ENCODE measurements at places on chromosomes 6 and 20.

DNA sequence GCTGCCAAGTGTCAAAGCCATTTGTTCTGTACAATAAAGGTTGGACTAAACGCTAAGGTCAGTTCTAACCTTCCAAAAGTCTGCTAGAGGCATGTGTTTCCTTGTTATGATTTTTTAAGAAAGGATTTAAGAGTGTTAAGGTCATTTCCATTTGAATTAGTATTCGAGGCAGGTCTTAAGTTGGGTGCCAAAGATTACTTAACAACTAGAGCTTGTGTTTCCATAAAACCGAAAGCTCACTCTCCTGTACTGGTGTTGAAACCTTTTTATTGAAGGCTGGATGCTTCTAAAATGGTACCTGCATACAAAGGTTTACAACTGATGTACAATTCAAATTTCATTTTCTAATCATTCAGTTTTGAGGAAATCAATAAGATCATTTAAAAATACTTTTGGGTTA lies 82.4 kb downstream of the RNF144B start:
- DNase-seq, result no peak

- DNase-seq, result no peak
Observed at GRCh38 chr6:31031095-31031494, 20.8 kb downstream of the MUC22 start.

DNA sequence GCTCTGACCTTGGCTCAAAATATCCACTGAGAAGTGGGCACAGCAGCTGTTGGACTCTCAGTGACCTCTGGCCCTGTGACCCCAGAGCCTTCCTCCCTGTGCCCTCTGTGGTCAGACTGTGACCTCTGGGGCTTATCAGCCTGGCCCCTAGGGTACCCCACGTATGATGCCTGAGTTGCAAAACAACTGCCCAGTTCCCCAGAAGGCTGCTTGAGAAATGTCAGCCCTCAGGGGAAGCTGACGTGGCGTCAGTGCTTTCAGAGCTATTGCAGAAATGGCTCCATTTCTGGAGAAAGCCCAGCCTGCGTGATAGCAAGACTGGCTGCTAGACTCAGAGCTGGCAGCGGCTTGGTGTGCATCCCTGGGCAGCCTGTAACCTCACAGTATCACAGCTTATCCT lies 31.5 kb upstream of the TGM2 start:
- no peak for DNase-seq

DNA sequence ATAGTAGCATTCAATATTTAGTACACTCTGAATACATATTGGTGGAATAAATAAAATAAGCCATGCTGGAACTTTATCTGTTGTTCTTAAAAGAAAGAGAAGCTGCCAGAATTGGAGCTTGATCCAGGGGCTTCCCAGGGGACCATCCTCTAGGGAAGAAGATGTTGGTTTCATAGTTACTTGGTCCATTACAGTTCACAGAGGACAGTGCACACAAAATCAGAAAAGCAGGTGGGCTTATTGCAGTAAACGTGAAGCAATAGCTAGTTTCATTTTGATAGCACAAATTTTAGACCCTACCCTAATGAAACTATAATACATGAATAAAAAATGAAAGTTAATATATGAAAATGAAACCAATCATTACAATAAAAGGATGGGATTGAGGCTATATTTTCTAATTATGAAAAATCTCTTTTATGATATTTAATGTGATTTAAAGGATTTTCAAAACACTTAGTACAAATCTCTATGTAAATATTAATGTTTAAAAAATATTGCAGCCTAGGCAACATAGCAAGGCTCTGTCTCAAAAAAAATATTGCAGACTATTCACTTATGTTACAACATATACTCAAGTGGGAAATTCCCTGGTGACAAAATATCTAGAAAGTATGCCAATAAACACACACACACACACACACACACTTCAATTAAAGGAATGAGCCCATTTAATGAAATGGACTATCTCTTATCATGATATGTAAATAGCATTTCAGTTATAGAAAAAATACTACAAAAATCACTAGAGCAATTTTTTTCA lies 227.0 kb upstream of the MARCKS start:
- DNase-seq, result no peak

DNA sequence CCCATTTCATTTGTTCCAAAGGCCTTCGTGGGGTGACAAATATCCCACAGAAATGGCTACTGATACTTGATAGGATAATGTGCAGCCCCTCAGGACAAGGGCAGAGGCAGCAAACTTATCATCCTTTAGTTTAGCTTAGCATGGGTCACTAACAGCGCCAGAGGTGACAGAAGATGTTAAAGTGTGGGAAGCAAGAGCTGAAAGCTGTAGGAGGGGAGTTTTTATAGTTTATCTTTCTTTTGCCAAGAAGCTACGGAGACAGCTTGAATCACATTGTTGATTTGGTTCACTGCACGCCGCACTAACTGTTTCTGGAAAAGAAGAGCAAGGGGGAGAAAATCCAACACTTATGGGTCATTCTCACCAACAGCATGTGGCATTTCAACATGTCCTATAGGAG lies 773.9 kb upstream of the MMS22L start:
- no peak for DNase-seq

GRCh38 chr20:64107736-64108457 lies 532 bp upstream of the NPBWR2 start:
- DNase-seq, result no peak

DNA sequence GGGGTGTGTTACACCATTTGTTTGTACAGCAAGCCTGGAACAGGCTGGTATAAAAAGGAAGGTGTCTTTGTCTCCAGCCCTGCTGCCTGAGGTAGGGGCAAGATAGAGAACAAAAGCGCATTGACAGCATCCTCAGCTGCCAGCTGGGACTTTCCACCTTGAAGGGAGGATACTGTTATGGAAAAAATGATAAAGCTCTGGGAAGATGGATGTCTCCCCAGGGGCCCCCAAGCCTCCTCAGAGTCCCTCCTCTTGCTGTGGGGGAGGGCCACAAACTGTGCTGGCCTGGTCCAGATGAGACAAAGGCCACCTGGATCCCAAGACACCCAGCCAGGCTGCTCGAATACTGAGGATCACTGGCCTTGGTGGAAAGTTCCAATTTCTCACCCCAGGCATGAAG lies 13.0 kb downstream of the REM1 start:
- no peak for DNase-seq

DNA sequence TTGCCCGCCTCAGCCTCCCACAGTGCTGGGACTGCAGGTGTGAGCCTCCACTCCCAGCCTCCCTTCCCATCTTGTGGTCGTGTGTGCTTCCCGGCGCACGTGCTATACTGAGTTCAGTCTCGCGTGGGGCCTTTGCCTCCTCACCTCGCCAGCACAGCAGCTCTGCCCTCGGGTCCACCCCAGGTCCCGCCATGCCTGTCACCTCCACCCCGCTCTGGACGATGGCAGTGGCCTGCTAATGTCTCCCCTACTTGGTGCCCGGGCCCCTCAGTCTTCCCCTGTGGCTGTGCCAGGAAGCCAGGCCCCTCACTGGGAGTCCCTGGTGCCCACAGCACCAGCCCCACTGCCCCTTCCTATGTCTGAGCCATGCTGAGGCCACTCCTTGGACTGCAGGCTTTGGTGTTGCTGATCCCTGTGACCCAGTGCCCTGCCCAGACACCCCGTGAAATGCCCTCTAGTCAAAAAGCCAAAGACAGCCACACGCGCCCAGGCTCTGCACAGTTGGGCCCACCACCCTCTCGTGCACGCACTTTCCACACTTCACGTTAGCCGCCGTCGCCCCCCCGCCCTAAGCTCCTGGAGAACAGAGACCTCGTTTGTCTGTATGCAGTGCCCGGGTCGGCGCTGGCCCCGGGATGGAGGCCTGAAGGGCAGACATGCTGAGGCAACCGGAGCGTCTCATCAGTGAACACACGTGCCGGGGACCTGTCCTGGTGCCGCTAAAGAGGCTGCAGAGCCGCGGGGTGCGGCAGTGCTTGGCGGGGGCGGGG lies 14.3 kb downstream of the HRH3 start:
- no peak for DNase-seq

DNA sequence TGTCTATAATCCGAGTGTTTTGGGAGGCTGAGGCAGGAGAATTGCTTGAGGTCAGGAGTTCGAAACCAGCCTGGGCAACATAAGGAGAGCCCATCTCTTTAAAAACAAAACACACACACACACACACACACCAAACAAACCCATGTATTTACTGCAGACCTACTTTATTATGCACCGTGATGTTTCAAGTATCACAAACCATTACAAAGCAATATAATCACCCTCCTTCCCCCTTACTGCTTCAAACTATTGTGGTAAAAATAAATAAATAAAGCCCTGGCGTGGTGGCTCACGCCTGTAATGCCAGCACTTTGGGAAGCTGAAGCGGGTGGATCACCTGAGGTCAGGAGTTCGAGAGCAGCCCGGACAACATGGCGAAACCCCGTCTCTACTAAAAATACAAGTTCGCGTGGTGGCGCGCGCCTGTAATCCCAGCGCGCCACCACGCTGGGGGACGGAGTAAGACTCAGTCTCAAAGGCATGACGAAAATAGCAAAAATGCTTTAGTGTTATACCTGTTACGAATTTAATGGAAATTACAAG lies 1.5 kb downstream of the TBCC start:
- no peak for DNase-seq

GRCh38 chr6:3188262-3188661 lies 30.9 kb upstream of the TUBB2A start:
- DNase-seq, result no peak

DNA sequence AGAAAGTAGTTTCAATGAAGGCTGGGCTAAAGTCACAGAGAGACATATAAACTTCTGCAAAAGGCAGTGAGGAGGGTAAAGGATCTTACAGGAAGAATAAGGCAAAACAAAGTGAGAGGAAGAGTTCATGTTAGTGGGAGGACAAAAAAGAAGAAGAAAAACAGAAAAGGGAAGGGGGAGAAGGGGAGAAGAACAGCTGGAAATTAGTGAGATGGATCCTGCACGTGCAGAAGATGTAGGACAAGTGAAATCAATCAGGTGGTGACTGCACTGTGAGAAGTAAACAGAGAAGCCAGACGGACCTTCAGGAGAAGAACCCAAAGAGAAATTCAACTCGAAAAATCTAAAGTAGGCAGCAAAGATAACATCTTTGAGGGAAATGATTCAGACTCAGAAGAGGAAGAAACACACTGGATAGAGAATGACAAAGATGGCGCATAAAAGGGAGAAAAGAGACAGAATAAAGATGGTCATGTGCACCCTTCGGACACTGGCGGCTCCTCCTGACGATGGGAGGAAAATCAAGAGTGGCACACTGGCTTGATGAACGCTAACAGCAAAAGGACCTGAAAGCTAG lies 105.9 kb downstream of the MYB start:
- no peak for DNase-seq

DNA sequence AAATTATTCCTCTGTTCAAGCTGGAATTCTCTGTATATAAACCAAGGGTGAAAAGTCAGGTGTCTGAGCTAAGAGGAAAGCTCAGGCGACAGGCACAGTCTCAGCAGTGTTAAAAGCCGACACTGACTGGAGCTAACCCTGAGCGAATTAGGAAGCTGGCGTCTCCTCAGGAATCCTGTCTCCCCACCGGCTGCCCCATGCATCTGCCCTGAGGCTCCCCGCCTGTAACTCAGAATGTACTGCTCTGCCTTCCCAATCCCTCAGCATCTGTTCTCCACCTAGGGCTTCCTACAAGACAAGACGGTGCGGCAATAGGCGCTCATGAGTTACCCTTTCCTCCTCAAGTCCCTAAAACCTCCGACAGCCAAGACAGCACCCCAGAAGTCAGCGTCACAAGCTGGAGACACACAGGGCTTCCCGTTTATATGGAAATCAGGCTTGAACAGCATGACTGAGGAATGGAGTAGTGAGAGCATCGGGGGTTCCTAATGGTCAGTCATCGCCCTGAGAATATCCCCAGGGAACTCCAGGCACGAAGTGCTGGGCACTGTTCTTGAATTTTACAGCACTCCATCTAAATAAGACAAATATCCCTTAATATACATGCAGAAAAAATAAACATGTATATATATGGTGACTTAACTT lies 33.5 kb downstream of the WDR27 start:
- DNase-seq, result no peak

DNA sequence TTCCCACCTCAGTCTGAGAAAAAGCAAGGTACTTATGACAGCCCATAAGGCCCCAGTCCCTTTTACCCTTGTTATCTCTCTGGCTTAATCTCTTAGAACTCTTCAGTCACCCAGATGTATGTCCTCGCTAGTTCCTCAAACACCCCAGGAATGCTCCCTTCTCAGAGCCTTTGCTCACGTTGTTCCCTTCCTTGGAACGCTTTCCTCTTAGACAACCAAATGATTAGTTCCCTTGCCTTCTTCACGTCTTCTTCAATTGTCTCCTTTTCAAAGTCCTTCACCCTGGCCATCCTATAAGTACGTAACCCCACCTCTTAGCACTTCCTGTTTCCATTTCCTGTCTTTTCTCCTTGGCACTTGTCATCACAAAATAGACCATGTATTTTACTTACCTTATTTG lies 1.1 kb upstream of the APOBEC2 start:
- no peak for DNase-seq

GRCh38 chr20:58586565-58587093 lies 64.5 kb upstream of the STX16 start:
- no peak for DNase-seq

GRCh38 chr6:5998711-5999687 lies 7.7 kb downstream of the NRN1 start:
- no peak for DNase-seq

GRCh38 chr6:6816716-6817115 lies 228.2 kb downstream of the LY86 start:
- no peak for DNase-seq

DNA sequence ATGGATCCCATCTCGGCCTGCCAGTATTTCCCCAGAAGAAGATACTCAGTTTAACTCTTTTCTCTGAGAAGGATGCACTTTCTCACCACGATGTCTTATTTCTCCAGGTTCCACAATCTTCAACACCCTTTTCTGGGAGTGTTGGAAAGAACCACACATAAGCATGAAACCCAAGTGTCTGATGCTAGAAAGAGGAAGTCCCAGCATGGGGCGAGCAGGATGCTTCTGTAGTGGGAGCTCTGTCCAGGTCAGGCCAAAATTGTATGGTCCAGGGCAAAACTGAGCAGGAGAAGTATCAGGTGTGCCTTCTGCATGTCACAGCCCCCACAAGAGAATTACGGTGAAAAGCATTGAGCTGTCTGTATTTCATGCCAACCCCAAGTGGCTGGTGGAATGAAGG lies 11.0 kb downstream of the TREM1 start:
- DNase-seq, result no peak
